ENCODE measurements at places on chromosomes 7 and 10.

GRCh38 chr10:18439601-18440000, 211.8 kb downstream of the NSUN6 start:
- no peak for DNase-seq

- DNase-seq, result no peak
Measured at GRCh38 chr10:86744067-86744725, 12.2 kb upstream of the BMPR1A start.

DNA sequence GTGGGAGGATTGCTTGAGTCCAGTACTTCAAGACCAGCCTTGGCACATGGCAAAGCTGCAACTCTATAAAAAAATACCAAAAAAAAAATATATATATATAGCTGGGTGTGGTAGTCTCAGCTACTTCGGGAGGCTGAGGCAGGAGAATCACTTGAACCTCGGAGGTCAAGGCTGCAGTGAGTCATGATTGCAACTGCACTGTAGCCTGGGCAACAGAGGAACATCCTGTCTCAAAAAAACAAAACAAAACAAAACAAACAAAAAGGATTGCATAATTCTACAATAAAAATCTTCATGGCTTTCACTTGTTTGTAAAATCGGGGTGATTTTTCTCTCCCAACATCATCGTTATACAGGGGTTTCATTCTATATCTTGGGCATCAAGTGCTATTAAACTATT, 35.1 kb downstream of the GUSB start:
- DNase-seq, result no peak

GRCh38 chr10:69768386-69768785, 33.3 kb upstream of the COL13A1 start:
- DNase-seq, result no peak

- DNase-seq, result no peak
Measured at GRCh38 chr10:84333864-84334451, 5.6 kb downstream of the CCSER2 start.

- no peak for DNase-seq
Measured at GRCh38 chr7:25552998-25553397, 324.7 kb upstream of the NPVF start.

Measured in DMS 273 treated with DMSO at 0.1 percent for 48 hours (cell line).